ENCODE measurements at places on chromosomes 5 and 9. TPM values are rescaled to one million over a fixed set of nuclear protein-coding genes. Genes with fewer than 3 reads are reported as not detected.

- DNase-seq, result no peak
These were observed 7.6 kb upstream of the PPP1R26 start for GRCh38 chr9:135471791-135472640.

DNA sequence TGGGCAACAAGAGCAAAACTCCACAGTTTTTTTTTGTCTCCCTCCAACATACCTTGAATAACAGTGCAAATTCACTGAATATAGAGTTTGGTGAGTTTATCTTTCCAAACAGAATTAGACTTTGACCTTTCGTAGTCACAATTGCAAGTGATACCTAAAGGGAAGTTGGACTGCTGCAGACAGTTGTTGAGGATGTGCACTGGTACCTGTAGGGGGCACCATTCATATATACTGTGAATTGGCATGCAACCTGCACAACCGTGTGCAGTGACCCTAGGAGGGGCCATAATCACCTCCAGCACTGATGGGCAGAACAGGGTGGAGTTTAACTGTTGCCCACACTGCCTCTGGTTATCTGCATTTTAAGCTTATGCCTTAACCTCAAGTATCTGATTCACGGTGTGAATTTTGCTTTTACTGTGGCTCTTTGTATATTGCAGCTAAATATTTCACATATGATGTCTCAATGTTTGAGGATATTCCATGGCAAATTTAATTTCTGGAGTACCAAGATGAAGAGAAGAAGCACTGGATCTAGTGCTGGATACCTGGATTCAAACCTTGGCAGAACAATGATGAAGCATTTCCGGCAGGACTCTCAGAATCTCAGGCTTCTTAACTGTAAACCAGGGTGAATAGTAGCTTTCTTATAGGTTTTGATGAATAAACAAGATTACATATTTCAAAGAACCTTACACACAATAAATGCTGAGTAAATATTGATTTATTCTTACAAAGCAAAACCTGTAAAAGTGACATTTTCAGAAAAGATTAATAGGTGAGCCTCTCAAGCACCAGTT, 144.3 kb downstream of the ACTBL2 start:
- no peak for DNase-seq

GRCh38 chr5:160601046-160601445, 179.4 kb downstream of the PTTG1 start:
- no peak for DNase-seq

The CDC20B gene
- total RNA-seq, result 0.11 TPM

The SPINK4 gene
- total RNA-seq, result not detected

- DNase-seq, result no peak
These were observed 61.2 kb downstream of the ZNF366 start for GRCh38 chr5:72445969-72446368.

The LSM11 gene
- 4.4 TPM for total RNA-seq

GRCh38 chr5:68170826-68171558, 44.6 kb upstream of the PIK3R1 start:
- DNase-seq, result peak; percentile 55

The ALAD gene
- 19.9 TPM for total RNA-seq

The IL17B gene
- 0.60 TPM for total RNA-seq

DNA sequence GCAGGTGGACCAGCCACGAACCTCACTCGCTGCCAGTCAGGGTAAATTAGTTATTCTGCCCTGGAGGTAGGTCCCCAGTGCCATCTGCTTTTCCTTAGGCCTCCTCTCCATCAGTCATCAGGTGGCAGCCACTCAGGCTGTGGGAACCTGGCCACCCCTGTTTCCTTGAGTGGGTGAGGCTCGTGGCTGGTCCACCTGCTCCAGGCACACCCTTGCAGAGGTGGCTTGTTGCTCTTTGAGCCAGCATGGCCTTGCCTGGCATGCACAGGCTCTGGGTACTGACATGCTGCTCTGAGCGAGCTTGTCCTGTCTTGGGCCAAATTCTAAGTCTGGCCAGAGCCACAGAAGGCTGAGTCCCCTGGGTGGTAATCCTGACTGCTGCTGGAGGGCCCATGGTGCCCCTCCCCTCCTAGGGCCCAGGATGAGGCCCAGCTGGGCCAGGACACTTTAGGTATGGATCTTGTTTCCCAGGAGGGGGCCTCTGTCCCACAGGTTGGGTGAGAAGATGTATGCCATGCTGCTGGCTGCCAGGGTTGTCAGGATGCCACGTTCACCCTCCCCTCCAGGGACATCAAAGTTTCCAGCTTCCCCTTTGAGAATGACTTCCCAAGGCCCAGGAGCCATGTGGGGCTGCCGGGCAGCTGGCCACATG, 17.0 kb upstream of the ZNF484 start:
- no peak for DNase-seq

- DNase-seq, result no peak
These were observed 66.2 kb downstream of the WNK2 start for GRCh38 chr9:93250185-93250584.

The MARCHF11 gene
- not detected for total RNA-seq

DNA sequence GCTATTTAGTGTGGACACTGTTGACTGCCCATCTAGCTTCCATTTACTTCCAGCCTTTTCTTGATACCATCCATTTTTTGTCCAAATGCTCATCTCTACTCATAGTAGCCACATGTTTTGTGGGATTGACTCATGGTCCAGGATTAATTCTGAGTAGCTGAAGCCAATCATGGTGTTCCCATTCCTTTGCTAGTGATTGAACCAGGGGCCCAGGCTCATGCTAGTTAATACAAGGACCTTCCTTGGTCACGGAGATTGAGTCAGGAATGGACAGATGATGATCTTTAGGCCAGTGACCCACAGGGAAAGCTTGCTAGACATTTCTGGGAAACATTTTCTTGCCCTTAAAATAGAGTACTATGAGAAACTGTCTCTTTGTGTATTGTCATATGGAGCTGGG, 272.9 kb upstream of the RIOK2 start:
- DNase-seq, result no peak

DNA sequence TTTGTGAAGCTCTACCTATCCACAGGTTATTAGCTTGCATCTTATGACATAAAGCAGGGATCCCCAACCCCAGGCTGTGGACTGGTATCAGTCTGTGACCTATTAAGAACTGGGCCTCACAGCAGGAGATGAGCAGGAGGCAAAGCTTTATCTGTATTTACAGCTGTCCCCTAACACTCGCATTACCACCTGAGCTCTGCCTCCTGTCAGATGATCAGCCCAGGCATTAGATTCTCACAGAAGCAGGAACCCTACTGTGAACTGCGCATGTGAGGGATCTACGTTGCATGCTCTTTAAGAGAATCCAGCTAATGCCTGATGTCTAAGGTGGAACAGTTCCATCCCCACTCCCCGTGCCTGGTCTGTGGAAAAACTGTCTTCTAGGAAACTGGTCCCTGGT, 19.7 kb downstream of the FBXW11 start:
- DNase-seq, result no peak
